SJSA1 (cell line): ENCODE measurements at places on chromosomes 6 and 20. TPM values are rescaled to one million over a fixed set of nuclear protein-coding genes. Genes with fewer than 3 reads are reported as not detected.

- H3K27ac ChIP-seq = no peak overlapping the region
- peaks cover 19% of the 10 kb centered on the region for H3K27me3 ChIP-seq
- H3K36me3 ChIP-seq = no peaks in the 10 kb centered on the region
Observed at GRCh38 chr20:45985573-45985972, 13.6 kb upstream of the ZNF335 start.

GRCh38 chr6:84809455-84809854 is 45.1 kb upstream of the TBX18 start:
- H3K27ac ChIP-seq = no peak overlapping the region
- no peaks in the 10 kb centered on the region for H3K36me3 ChIP-seq
- no peak for DNase-seq

GRCh38 chr6:56521976-56522375 is 120.7 kb downstream of the DST start:
- DNase-seq = no peak
- H3K4me1 ChIP-seq = peaks cover 40% of the 10 kb centered on the region
- no peak overlapping the region for H3K4me3 ChIP-seq
- H3K27me3 ChIP-seq = no peaks in the 10 kb centered on the region
- H3K27ac ChIP-seq = no peak overlapping the region

- H3K4me3 ChIP-seq = no peak overlapping the region
- H3K4me1 ChIP-seq = no peaks in the 10 kb centered on the region
- no peaks in the 10 kb centered on the region for H3K36me3 ChIP-seq
- DNase-seq = no peak
- no peak overlapping the region for H3K27ac ChIP-seq
Observed at GRCh38 chr6:133248241-133249001, 7.3 kb downstream of the EYA4 start.

GRCh38 chr6:37990762-37991525 is 171.4 kb downstream of the ZFAND3 start:
- H3K27ac ChIP-seq = peak overlapping the region; percentile 52
- H3K36me3 ChIP-seq = no peaks in the 10 kb centered on the region
- H3K4me3 ChIP-seq = no peak overlapping the region
- H3K4me1 ChIP-seq = peaks cover 40% of the 10 kb centered on the region
- DNase-seq = peak; percentile 48

DNA sequence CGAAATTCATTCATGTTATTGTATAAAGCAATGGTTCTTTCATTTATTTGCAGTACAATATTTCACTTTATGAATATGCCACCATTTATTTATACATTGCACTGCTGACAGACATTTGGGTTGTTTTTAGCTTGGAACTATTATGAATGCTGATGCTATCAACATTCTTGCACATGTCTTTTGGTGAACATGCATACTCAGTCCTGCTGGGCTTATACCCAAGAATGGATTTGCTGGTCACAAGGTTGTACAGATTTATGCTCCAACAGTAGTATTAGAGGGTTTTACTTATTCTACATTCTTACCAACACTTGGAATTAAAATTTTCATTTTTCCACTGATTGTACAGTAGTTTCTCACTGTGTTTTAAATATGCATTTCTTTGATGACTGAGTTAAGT is 126.2 kb downstream of the PTPRK start:
- peaks cover 4% of the 10 kb centered on the region; the same call in 1 of the 2 replicates for H3K36me3 ChIP-seq
- no peak overlapping the region for H3K4me3 ChIP-seq
- no peak overlapping the region for H3K27ac ChIP-seq
- no peaks in the 10 kb centered on the region for H3K27me3 ChIP-seq

GRCh38 chr6:77011929-77012545 is 451.3 kb downstream of the HTR1B start:
- H3K27me3 ChIP-seq = no peaks in the 10 kb centered on the region
- H3K4me1 ChIP-seq = no peaks in the 10 kb centered on the region
- no peaks in the 10 kb centered on the region for H3K36me3 ChIP-seq
- H3K27ac ChIP-seq = no peak overlapping the region
- no peak for DNase-seq

- DNase-seq = no peak
- no peaks in the 10 kb centered on the region for H3K4me1 ChIP-seq
- H3K27ac ChIP-seq = no peak overlapping the region
- H3K27me3 ChIP-seq = no peaks in the 10 kb centered on the region
Observed at GRCh38 chr6:92752114-92752513, 667.2 kb downstream of the EPHA7 start.

GRCh38 chr6:138101946-138102731 is 5.1 kb downstream of the PERP start:
- peaks cover 7% of the 10 kb centered on the region for H3K36me3 ChIP-seq
- H3K27ac ChIP-seq = no peak overlapping the region
- H3K4me1 ChIP-seq = peaks cover 7% of the 10 kb centered on the region
- H3K27me3 ChIP-seq = 0 out of 2 replicates have a peak, but pooled peaks cover 2% of the 10 kb centered on the region
- DNase-seq = no peak

GPR6 gene
- not detected in 2 replicates for total RNA-seq

ZHX3 gene
- 9.6 and 19.3 TPM in 2 replicates for total RNA-seq

MAVS gene
- total RNA-seq = 14.4 and 21.5 TPM in 2 replicates
